Fibroblast of skin of right biceps (primary cell): ENCODE measurements at places on chromosomes 11 and 22.

DNA sequence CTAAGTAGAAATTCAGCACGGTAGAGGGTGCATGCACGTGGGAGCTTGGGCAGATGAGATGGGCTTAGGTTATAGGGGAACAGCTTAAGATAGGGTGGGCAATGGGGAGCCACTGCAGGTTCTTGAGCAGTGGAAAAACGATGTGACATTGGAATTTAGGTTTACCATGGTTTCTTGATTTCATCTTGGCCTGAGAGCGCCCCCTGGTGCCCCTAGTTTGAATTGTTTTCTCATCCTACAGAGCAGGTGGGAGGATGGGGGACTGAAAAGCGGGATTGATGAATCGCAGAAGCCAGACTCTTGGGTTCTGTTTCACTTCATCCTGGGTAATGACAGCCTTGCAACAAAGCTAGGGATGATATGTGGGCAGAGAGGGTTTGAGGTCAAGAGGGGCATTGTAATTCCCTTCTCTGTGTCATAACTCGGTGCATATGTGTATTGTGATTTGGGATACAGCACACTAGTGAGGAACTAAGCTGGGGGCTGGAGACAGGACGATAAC, 6.7 kb upstream of the MCAM start:
- peak; percentile 71 for DNase-seq

- DNase-seq, result no peak
Measured at GRCh38 chr22:23112472-23113012, 29.2 kb downstream of the RSPH14 start.

GRCh38 chr22:35116269-35116668, 50.3 kb downstream of the ISX start:
- DNase-seq, result no peak

GRCh38 chr11:74627381-74627780, 35.0 kb downstream of the POLD3 start:
- no peak for DNase-seq

- no peak for DNase-seq
Measured at GRCh38 chr11:32225571-32226285, 134.9 kb downstream of the RCN1 start.

GRCh38 chr22:33438273-33438672, 380.1 kb upstream of the SYN3 start:
- DNase-seq, result peak; percentile 90

- DNase-seq, result no peak
Measured at GRCh38 chr11:32316232-32316631, 119.1 kb downstream of the WT1 start.

- no peak for DNase-seq
Measured at GRCh38 chr11:41935241-41935640, 475.8 kb upstream of the LRRC4C start.

- DNase-seq, result peak; percentile 97
Measured at GRCh38 chr11:128207861-128208321, 379.5 kb downstream of the ETS1 start.

GRCh38 chr22:49087716-49088601, 739.7 kb downstream of the BRD1 start:
- DNase-seq, result no peak

- DNase-seq, result peak; percentile 82
Measured at GRCh38 chr11:47514825-47515647, 37.9 kb downstream of the CELF1 start.

GRCh38 chr22:40441761-40442390, 71.5 kb downstream of the SGSM3 start:
- DNase-seq, result no peak

DNA sequence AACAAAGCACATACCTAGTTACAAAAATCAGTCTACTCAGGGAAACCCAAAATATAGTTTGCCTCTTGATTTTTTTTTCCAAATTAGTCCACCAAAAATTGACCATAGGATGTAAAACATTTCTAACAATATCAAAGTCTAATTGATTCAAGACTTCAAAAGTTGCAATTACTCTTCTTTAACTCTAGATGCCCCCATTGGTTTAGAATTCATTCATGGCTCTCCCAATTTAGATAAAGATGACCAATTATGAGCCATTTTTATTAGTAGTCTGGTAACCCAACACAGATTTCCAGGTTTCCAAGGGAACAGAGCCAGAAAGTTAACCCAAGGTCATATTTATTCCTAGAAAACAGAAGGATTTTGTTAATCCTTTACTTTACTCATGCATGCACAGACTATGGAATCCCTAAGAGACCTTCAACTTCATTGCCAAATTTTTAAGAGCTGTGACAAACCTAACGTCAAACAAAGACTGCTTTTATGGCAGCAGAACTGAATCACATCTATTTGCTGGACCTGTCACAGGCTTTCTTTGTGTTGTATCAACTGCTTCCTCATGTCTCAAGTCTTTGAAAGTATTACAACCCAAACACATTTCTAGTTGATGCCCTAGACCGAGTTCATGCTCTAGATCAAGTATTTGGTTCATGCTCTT, 55.3 kb downstream of the C22orf42 start:
- DNase-seq, result no peak

DNA sequence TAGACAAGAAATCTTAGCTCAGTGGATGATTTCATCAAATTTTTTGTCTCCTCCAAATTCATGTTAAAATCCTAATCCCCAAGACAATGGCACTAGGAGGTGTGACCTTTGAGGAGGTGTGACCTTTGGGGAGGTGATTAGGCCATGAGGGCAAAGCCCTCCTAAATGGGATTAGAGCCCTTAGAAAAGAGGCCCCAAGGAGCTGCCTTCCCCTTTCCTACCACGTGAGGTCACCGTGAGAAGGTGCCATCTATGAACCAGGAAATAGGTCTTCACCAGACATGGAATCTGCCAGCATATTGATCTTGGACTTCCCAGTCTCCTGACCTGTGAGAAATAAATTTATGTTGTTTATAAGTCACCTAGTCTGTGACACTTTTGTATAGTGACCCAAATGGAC, 138.7 kb downstream of the TRIM29 start:
- no peak for DNase-seq

DNA sequence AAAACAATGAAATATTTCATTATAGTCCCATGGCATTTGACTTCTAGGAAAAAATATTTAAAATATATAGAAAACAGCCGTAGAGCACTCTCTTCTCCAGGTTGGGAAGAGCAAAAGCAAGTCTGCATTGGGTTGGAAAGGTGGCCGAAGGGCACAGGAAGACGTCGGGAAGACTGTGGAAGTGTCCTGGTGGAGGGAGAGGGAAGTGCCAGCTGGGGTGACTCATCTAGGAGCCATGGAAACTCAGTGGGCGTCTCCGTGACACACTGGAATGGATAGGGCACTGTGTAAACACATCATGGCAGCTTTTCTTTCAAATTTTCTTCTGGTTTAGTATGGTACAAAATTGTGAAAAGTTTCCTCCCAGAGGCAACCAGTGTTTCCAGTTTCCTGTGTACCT, 12.7 kb downstream of the GTPBP1 start:
- DNase-seq, result peak; percentile 68

DNA sequence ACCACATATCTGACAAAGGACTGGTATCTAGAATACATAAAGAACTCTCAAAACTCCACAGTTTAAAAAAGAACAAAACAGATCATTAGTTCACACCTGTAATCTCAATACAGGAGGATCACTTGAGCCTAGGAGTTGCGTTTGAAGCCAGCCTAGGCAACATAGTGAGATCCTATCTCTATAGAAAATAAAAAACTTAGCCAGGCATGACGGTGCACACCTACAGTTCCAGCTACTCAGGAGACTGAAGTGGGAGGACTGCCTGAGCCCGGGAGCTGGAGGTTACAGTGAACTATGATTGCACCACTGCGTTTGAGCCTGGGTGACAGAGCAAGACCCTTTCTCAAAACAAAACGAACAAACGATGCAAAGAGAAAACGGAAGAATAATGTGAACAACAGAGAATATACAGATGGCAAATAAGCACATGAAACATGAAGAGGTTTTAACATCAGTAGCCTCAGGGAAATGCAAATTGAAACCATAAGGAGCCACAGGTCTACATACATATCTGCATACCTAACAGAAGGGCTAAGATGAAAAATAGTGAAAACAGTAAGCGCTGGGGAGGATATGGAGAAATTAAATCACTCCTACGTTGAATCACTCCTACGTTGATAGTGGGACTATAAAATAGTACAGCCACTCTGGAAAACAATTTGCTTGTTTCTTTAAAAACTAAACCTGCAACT, 70.7 kb downstream of the DGCR2 start:
- DNase-seq, result no peak

DNA sequence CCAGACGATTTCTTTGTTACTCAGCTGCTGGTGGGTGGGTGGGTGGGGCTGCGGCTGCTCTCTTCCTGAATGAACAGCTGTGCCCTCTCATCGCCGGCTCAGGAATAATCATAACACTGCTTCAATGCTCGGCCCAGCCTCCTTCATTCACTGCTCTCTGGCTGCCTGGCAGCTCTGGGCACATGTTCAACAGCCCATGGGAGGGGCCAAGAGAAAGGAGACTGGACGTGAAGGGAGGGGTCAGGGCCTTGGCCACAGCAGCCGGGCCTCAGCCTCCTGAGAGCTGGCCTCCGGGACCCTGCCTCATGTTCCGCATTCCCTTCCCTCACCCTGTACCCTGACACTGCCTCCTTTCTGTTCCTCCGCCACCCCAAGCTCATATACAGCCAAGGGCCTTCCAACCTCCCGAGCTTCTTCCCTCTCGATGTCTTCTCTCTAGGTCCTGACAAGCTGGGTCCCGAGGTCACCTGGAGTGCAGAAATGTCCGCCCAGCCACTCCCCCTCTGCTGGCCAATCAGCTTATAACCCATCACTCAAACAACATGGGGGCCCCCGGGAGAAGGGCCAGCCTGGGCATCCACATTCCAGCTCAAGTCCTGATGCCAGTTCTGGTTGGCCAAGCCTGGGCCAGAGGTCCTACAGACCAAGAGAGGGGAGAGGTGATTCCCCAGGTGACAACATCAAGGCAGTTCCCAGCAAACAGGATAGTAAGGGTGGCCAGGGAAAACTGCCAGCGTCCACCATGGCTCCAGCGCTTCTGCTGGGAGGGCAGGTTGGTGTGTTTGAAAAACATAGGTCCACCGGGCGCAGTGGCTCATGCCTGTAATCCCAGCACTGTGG, 3.2 kb upstream of the CSDC2 start:
- peak; percentile 74 for DNase-seq

GRCh38 chr22:28514321-28514821, 165.3 kb downstream of the TTC28 start:
- peak; percentile 41 for DNase-seq

DNA sequence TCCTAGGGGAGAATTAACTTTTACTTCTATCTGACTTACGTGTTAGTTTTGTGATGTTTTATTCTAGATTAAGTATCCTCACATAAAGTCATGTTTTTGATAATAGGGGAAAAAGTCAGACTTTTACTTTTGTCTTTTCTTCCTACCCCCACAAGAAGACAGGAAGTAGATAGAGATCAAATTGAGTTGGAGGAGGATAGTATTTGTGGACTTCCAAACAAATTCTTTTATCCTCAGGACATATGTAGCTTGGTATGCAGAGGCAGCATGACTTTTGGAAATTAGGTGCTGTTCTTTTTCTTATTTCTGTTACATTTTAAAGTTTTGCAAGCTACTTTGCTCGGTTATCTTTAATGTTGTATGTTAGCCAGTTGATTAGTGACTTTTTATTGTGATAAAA, 61.4 kb downstream of the MTMR3 start:
- DNase-seq, result peak; percentile 21

- no peak for DNase-seq
Measured at GRCh38 chr11:75398906-75399305, 412 bp upstream of the RPS3 start.

DNA sequence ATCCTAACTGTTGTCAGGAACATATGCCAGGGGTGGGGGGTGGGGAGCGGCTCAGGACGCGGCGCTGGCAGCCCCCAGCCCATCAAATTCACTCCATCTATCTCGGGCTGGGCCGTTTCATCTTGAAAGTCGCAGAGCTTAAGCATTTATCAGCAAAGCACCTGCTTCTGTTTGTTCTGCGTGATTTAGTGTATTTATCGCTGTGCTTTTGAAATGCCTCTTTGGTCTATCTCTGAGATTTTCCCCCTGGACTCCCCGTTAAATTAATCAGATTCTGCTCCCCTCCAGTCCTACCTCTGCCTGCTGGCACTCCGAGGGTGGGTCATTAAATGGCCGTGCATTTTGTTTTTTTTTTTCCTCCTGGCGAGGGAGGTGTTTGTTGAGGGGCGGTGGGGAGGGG, 446.2 kb downstream of the TBC1D22A start:
- DNase-seq, result no peak

DNA sequence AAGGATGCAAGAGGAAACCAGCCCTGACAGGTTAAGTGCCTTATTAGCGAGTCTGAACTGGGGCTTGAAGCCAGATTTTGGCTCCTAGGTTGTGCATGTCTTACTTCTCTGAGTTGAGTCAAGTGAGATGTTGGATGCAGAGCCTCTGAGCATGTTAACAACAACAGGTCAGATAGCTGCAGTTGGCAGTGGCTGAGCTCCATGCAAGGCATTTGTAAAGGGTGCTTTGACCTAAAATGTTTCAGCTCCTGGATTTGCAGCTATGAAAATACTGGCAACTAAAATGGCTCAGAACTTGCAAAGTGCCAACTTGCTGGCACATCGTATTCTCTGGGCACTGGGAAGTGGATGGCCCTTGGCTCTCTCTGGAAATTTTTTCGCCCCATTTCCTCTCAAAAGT, 16.4 kb upstream of the CSRP3 start:
- DNase-seq, result no peak

DNA sequence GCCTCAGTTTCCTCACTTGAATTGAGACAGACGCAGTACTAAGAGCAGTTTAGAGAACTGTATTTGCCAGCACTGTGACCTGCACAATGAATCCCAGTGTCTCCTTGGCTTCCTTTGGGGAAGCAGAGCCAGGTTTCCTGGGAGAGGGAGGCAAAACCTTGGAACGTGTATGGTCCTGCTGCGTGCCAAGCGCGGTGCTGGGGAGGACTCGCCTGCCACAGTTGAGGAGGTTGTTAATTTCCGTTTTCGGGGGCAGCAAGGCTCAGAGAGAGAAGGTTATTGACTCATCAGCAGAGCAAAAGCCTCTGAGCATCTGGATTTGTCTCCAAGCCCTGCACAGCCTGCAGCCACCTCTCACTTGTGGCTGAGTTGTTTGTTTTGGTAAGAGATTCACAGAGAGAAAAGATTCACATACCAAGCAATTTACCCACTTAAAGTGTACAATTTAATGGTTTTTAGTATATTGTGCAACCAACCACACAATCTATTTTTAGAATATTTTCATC, 10.8 kb downstream of the SYT12 start:
- DNase-seq, result peak; percentile 98

- peak; percentile 56 for DNase-seq
Measured at GRCh38 chr11:6703247-6704063, 20.3 kb upstream of the MRPL17 start.

DNA sequence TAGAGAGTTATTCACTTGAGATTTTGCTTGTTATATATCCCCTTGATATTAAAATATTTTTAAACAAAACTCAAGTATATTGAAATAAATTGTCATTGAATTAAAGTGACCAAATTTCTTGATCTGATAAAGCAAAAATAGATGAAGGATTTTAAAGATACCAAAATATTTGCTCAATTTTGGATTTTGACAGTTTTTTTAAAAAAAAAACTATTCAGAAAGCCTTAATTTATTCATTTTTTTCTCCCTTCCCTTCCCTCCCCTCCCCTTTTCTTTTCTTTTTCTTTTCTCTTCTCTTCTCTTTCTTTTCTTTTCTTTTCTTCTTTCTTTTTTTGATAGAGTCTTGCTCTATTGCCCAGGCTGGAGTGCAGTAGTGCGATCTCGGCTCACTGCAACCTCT, 163.7 kb downstream of the DYNC2H1 start:
- no peak for DNase-seq

GRCh38 chr11:123392431-123392830, 37.6 kb upstream of the GRAMD1B start:
- DNase-seq, result no peak

GRCh38 chr11:95322539-95322938, 91.5 kb upstream of the SESN3 start:
- DNase-seq, result peak; percentile 91

- DNase-seq, result no peak
Measured at GRCh38 chr11:12897390-12897789, 111.7 kb upstream of the RASSF10 start.
